Activated T-cell treated with anti-CD3 and anti-CD28 coated beads, Interleukin-2, amount 50 U/mL, for 24 hours (primary cell): ENCODE measurements at places on chromosomes 12 and 14.

DNA sequence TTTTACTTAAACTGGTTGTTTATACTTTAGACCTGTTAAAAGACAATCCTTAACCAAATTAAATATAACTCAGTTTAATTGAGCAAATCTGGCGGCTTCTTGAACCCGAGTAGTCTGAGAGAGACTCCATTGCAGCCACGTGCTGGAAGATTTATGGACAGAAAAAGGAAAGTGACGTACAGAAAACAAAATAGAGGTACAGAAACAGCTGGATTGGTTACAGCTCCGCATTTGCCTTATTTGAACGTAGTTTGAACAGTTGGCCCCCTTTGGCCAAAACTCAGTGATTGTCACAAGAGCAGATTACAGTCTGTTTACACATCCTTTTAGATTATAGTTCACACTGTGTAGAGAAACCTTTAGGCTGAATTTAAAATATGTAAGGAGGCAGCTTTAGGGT is 155.9 kb downstream of the RAD51B start:
- no peak for DNase-seq

GRCh38 chr14:71508901-71509300 is 423.3 kb upstream of the RGS6 start:
- DNase-seq, result no peak

GRCh38 chr14:22474730-22475351 is 114.2 kb downstream of the DAD1 start:
- no peak for DNase-seq

DNA sequence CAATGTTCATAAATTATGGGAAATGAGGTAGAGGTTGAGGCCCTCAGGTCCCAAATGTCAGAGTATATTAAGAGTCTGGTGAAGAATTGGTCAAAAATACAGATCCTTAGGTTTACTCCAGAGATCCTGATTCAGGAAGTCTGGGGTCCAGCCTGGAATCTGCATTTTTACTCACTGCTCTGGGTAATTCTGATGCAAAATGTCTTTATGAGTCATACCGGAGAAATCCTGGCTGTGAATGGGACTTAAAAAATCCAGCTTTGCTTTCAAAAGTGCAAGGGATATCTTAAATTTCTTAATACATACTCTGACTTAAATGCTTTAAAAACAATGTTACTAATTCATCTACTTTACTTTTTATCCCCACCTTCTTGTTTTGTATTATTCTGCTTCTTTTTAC is 74.5 kb downstream of the FERMT2 start:
- DNase-seq, result no peak

GRCh38 chr12:32854097-32854496 is 42.5 kb downstream of the PKP2 start:
- DNase-seq, result no peak

DNA sequence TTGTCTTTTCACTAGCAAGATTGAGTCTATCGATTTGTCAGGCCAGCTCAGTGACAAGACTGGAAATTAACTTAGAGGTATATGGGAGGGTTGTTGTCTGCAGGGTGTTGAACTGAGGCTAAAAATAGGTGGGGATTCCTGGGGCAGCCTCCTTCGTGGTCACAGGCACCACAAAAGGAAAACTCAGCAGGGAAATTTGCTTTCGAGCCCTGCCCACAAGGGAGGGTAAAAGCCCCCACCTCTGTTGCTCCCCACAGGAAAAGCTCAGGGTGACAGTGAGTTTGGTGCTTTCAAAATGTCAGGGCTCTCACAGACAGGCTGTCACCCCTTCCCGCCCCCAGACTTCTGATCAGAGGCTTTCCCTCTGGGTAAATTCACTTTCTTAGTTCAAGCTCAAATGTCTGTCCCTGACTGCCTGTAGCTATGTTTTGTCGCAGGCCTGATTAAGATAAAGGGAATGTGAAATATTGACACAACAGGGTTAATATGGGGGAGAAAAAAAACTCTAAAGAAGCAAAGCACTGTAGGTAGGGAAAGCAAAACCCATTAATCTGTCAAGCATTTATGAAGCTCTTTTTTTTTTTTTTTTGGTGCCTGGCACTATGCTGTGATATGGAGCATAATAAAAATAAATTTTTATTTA is 11.7 kb upstream of the NFKBIA start:
- DNase-seq, result peak; percentile 78

DNA sequence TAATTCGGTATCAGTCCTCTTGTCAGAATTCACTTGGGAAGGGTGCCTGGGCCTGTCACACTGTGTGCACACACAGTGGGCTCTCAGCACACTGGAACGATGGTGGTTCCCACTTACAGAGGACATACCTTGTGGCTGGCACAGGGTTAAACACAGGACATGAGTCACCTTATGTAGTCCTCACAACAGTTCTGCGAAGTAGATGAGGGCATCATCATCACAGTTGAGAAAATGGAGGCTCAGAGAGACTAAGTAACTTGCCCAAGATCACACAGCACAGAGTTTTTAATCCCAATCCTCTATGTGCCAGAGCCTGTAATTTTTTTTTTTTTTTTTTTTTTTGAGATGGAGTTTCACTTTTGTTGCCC is 90.7 kb downstream of the NINJ2 start:
- no peak for DNase-seq

DNA sequence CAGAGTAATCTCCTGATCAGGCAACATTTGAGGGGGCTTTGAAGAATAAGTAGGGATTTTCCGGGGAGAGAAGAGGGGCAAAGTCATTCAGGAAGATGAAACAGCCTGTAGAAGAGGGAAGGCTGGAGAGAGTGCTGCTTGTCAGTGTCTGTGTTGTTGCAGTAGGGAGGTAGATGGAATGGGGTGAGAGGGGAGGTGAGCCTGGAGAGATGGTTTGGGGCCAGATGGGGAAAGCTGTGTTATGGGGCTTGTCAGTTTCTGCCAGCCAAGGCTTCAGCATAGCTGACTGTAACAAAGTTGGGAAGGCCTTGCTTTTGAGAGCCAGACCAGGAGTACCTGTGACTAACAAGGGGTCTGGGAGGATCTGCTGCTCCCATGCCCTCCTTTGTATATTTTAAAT is 18.0 kb downstream of the BICD1 start:
- DNase-seq, result no peak

GRCh38 chr12:39173726-39174125 is 268.3 kb upstream of the CPNE8 start:
- DNase-seq, result no peak
